ENCODE measurements at places on chromosomes 16 and 17.

- DNase-seq, result no peak
Observed at GRCh38 chr16:76984196-76984595, 206.8 kb upstream of the MON1B start.

DNA sequence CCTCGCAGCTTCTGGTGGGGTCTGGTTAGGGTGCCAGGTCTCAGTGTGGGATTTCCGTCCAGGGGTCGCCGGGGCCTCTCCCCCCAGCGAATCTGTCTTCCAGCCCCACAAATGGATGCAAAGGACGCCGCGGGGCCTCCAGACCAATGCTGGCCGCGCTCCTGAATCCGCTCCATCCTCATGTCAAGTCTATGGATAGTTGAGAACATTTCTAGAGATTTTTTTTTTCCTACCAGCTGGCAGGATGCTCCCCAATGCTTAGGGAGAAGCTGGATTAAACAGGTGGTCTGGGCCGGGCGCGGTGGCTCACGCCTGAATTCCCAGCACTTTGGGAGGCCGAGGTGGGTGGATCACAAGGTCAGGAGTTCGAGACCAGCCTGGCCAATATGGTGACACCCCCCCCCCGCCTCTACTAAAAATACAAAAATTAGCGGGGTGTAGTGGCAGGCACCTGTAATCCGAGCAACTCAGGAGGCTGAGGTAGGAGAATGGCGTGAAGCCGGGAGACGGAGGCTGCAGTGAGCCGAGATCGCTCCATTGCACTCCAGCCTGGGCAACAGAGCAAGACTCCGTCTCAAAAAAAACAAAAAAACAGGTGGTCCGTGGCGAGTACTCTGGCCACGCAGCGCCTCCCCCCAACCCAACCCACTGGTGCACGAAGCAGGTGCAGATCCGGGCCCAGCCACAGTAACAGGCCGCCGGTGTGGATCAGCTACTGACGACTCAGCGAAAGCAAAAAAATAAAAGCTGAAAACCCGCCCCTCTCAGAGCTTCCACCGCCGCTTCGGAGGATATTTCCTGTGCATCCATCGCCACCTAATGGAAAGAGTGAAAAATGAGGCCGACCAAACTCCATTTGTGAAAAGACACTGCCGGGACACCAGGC, 1.1 kb upstream of the NXN start:
- DNase-seq, result no peak

GRCh38 chr16:86072328-86073102, 173.6 kb downstream of the IRF8 start:
- DNase-seq, result peak; percentile 10

GRCh38 chr16:22055881-22056280, 36.5 kb upstream of the VWA3A start:
- no peak for DNase-seq

GRCh38 chr17:8885967-8886684, 18.7 kb upstream of the PIK3R6 start:
- DNase-seq, result no peak

DNA sequence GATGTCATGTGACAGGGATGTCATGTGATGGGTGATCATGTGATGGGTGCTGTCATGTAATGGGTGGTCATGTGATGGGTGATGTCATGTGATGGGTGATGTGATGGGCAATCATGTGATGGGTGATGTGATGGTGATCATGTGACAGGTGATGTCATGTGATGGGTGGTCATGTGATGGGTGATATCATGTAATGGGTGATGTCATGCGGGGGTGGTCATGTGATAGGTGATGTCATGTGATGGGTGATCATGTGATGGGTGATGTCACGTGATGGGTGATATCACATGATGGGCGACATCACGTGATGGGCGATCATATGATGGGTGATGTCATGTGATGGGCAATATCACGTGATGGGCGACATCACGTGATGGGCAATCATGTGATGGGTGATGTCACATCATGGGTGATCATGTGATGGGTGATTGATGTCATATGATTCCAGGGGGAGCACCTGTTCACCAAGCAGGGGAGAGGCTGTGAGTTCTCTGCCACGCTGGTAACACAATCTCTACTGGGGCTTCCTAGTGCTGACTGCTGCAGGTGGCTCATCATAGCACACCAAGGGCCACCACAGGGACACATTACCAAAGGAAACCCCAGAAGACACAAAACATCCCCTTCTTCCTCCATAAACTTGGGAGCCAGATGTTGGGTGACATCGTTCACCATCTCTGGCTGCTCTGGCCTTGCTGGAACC, 16.5 kb downstream of the CD300LB start:
- no peak for DNase-seq

- no peak for DNase-seq
Observed at GRCh38 chr17:41396996-41397660, at the start of gene KRT31. Gene KRT31, minus strand, starts transcription at chr17:41397608. Its CDS starts 69 bp downstream, at chr17:41397539.

DNA sequence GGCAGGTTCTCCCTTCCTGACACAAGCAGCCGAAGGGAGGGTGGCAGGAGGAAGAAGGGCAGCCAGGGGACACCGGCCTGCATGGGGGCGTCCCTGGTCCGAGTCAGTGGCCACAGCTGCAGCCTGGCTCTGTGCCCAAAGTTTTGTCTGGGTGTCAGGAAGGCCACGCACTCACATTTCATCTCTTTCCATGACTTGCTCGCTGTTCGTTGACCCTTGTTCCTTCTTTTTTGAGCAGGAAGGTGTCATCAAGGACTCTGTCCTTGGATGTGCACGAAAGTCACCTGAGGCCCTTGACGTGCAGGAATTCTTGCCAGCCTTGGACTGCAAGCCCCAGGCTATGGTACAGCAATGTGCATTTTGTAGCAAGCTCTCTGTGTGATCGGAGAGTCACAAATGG, 93.3 kb downstream of the TNFRSF13B start:
- no peak for DNase-seq

DNA sequence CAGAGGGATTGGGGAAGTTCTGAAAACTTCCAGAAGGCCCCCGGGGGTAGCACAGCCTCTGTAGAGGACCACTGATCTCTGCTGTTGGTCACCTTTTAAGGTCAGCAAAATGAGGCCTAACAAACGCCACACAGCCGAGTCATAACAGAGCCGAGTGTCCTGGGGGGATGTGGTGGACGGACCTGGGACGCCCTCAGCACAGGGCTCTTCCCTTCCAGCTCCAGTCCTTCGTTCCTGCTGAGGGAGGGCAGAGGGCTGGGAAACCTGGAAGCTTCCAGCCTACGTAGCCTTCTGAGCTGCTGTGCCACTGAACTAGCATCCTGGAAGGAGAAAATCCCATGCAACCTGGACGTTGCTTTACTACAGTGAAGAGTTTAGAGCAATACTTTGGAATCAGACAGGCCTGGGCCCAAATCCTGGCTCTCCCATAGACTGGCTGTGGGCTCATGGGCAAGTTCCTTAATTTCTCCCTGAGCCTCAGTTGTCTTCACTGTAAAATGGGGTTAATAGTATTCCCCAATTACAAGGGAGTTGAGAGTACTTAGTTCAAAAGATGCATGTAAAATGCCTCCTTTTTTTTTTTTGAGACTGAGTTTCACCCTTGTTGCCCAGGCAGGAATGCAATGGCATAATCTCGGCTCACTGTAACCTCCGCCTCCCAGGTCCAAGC, 34.4 kb upstream of the ZCCHC14 start:
- DNase-seq, result no peak

DNA sequence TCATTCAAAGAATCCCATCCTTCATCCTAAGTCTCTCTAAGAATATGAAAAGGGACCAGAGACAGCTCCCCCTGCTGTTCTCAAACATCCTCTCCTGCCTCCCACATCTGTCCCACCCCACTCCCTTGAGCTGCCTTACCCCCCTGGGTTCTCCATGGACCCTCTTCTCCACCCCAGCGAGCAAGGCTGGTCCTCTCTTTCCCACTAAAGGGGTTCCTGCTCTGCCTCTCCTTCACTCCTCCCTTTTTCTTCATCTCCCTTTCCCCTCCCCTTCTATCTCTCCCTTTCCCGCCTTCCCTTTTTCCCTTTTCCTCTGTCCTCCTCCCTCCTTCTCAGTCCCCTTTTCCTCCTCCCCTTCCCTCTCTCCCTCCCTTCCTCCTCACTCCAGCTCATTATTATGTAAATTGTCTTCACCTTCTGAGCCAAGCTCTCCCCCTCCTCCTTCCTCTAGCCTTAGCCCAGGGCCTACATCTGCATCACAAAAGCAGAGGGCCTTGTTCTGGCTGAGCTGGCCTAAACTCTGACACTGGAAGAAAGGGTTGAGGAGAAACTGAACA, 90.0 kb downstream of the GNAO1 start:
- no peak for DNase-seq

- no peak for DNase-seq
Observed at GRCh38 chr16:47204736-47205504, 61.2 kb upstream of the NETO2 start.

- DNase-seq, result no peak
Observed at GRCh38 chr16:83470416-83470815, 337.4 kb upstream of the HSBP1 start.

GRCh38 chr17:83201206-83202001, 122.0 kb downstream of the METRNL start:
- DNase-seq, result no peak

DNA sequence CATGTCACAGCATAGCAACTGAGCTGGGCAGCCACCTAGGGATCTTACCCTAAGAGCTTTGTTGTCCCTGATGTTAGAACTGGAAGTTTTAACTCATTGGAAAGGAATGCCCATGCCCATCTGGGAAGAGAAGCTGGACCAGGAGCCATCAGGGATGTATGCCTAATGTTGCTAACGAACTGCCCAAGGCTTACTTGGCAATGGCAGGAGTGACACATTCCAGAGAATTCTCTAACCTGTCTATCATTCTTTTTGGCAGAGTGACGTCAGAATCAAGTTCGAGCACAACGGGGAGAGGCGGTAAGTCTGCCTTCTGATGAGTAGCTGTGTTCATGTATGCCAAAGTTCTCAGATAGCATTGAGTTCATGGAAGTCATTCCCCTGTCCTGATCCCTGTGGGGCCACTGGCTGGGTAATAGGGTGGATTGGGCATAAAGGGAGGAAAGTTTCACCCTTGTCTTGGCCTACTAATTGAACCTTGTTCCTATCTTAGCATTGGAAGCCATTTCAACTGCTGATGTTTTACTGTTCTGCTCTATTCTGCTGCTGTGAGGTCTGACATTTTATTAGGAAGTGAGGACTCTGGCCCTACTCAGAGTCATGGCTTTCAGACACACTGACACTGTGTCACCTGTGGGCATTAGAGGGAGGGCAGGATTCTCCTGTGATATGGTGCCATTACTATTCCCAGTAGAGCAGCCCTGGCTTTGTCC, 23.7 kb downstream of the MAP3K3 start:
- DNase-seq, result no peak

DNA sequence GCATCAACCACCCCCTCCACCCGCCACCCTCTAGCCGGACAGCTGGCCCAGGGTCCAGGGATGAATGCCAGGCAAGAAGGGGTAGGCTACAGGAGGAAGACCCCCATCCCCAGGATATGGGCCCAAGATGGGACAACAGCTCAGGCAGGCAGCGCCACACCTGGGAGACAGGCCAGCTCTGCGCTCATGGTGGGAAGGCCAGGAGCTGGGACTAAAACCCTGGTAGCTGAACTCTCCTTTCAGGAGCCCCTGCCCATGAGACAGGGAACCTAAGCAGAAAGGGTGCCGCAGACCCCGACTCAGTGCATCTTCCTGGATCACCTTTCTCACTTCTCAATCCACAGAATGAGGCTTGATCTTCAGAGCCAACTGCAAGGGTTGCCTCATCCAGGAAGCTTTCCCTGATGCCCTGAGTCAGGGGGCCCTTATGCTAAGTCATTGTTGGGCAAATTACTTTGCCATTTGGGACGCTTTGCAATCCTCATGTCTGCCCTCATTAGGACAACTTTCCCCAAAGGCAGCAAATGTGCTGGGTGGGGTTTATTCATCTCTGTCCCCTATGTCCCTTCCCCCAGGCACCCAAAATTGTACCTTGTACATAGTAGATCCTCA, 9.0 kb downstream of the ZDHHC1 start:
- DNase-seq, result no peak

GRCh38 chr16:74034200-74034599, 262.4 kb upstream of the PSMD7 start:
- DNase-seq, result no peak

DNA sequence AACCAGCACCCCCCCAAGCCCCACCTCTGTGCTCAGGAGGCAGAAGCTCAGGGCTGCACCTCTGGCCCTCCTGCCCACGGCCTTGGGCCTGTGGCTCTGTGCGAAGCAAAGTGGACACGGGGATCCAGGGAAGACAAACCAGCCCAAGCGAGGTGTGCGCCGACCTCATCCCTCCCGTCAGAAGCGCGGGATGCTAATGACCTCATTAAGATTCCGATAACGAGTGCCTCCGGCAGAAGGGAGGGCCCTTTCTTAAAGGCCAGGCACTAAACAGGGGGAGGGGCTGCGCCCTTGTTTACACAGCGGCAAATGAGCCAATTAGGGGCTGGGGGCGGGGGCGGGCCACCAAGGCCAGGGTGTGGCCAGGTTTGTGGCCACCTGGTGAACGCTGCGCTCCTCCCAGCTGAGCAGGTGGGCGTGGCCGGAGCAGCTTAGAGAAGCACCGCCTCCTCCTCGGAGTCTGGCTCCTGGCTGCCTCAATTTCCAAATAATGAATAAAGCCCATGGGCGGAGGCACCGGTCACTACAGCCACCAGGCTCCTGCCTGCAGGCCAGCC, 3.2 kb downstream of the CBX4 start:
- DNase-seq, result no peak

Data from pulmonary artery endothelial cell (primary cell).